ENCODE measurements at places on chromosomes 5 and 9.

- no peak for DNase-seq
Observed at GRCh38 chr5:132773601-132774355, 3.3 kb downstream of the SEPTIN8 start.

DNA sequence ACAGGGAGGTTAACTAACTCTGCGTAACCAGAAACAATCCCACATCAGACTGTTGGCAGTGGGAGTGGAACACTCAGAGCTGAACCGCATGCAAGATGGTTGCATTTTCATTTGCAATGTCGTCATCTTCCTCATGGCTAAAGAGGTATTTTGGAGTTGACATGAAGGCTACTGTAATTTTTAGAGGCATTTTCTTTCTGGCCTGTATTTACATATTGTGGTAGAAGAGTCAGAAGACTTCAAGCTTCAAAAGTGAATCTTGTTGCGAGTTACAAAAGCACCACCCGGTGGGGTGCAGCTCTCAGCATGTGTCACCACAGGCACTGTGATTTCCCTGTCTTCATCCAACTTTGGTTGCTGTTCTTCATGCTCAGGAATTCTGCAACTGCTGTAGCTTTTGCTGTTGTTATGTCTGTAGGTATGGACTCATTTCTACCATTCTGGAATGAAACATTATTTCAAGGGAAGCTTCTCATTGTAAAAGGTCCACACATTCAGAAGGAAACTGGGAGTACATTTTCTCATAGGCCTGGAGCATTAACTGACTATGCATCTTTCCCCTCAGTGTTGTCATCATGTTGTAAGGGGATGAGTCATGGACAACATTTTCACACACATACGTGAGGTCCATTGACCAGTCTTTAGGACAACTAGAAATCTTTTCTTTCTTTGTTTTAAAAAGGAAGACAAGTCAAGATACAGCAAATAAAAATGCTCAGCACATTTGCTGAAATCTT lies 35.4 kb upstream of the GDNF start:
- DNase-seq, result no peak

DNA sequence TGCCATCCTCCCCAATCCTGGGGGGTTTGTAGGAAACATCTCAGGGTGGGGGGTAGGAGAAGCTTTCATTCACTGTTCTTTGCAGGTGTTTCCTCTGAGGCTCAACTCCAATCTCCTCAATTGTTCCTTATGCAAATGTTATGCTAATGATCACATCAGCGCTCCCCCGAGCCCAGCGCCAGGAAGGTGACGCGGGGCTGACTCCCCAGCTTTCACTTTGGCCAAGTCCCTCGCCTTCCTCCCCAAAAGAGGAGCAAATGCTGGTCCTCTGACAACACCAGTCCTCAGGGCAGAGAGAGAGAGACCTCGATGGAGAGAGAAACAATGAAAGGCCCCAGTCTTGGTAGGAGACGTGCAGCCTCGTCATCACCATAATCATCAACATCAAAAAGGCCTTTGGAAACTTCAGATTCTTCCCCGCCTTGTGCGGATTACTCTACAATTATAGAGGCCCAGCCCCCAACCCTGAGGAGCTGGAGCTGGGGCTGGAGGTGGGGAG lies 39.1 kb downstream of the PCDH1 start:
- DNase-seq, result no peak

- no peak for DNase-seq
Observed at GRCh38 chr5:74623748-74624408, 16.6 kb downstream of the ENC1 start.

DNA sequence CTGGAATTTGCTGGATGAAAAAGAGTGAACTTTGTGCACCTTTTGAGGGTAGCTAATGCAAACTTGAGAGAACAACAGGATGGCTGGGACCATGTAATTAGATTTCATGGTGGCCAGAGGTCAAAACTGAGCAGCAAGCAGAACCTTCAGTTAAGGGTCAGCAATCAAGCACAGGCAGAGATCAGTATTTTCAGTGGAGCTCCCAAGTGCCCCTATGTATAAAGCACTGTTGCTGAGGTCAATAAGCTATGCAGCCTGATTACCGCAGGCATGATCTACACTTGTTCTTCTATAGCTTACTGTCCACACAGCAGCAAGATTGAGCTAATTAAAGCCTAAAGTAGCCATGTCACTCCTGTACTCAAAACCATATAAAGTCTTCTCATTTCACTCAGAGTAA lies 62.1 kb upstream of the TMC1 start:
- DNase-seq, result no peak

DNA sequence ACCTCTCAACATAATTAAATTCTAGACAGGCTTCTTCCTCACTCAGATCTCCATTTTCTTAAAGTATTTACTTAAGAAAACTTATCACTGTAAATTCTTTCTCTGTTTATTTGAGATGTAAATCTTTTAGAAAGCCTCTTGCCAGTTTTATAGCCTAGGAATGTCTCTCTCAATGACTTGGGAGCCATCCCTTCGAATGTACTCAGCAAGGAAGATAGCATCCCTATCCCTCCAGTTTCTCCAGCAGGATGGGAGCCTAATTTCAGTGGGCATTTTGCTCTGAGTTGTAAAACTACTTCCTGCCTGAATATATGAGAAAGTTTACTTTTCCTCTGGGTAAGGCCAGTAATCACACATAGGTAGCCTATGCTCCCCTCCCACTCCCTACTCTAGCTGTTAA lies 558.5 kb upstream of the ARRDC3 start:
- no peak for DNase-seq

GRCh38 chr5:39720136-39720535 lies 295.4 kb upstream of the DAB2 start:
- DNase-seq, result no peak

DNA sequence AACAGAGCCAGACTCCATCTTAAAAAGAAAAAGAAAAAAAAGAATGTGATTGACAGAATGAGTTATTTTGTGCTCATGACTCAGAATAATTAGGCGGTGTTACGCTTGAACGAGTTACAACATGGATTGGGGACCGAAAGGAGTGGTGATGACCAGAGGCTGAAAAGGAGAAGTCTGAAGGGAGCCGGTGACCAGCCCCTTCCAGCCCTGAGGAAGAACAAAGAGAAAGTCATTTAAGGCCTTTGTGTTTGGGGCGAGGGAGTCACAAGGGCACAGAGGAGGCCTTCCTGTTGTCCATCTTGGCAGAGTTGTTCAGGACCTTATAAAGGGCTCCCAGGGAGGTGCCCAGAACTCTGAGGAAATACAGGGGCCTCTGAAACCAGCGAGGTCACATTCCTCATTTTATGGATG lies 131.6 kb downstream of the GOLPH3 start:
- no peak for DNase-seq

DNA sequence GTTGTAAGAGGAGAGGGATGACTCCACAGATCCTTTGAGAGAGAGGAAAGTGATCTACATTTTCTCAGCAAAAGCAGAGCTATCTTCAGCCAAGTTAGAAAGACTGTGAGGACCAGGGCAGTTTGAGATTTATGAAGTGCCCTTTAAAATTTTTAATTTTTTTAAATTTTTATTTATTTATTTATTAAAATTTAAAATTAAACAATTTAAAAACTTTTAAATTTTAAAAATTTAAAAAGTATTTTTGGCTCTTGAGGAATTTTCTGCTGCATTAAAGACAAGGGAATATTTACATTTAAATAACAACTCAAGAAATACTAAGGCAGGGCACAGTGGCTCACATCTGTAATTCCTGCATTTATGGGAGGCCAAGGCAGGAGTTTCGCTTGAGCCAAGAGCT lies 30.4 kb upstream of the OCLN start:
- no peak for DNase-seq

DNA sequence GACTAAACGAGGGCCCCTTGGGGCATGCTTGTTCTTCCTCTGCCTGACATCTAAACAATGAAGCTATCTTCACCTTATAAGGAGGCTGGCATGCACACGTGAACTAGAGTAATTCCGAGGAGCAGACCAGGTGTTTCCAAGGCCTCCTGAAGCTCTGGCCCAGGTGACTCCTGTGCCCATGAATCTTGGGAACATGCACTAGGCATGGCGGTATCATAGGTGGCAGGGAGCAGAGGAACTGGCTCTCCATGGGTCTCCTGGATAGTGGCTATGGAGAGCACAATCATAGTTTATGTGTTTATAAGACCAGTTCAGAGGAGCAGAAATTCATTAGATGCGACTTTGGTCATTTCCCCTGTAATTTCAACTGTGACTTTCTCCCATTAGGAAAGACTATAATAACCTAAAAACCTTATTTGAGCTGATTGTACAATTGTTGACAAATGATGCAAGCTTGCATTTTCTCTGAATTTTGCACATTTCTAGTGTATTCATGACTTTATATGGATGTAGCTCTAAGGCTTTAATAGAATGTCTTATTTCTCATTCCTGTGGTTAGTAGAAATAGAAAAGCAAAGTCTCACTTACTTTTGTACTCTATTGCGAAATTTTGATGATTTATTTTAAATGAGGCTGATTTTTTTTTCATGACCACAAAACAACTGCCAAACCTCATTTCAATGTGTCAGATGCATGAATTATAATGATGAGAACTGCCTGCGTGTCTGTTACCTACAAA lies 135.3 kb upstream of the RPS23 start:
- no peak for DNase-seq

- no peak for DNase-seq
Observed at GRCh38 chr5:36642089-36642488, 35.7 kb downstream of the SLC1A3 start.

- no peak for DNase-seq
Observed at GRCh38 chr9:116549061-116549664, 137.9 kb upstream of the TRIM32 start.

DNA sequence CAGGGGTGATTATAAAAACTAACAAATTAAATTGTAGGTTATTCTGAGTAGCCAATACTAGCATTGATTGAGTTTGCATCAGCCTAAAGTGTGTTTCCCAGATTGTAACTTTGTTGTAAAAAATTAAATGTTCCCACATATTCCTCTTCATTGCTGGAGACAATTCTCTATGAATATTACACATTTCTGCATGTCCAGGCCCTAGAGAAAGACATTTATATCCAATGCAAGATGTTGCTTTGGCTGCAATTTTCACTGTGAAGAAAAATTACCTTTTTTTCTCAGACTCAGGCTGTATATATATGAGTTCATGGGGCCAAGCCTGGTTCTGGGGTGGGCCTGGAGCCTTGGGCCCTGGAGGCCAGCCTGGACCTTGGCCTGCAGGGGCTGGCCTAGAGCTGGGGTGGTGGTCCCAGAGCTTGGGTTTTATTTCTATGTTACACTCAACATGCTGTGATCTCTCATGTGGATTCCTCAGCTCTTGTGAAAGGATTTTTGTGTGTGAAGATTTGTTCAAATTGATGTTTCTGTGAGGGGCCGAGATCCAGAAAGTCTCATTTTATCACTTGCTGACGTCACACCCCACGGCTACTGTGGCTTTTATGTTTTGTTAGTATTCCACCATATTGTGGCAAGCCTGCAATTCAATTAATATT lies 232.5 kb downstream of the SPATA31A1 start:
- DNase-seq, result no peak

- DNase-seq, result no peak
Observed at GRCh38 chr5:135013947-135014570, 20.0 kb downstream of the PITX1 start.

DNA sequence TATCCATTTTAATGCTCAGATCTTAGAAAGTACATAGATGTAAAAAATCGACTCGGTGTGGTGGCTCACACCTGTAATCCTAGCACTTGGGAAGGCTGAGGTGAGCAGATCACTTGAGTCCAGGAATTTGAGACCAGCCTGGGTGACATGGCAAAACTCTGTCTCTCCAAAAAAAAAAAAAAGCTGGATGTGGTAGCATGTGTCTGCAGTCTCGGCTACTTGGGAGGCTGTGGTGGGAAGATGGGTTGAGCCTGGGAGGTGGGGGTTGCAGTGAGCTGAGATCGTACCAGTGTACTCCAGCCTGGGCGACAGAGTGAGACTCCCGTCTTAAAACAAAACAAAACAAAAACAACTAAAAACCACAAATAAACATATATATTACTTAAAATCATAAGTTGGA lies 61.4 kb downstream of the RASA1 start:
- no peak for DNase-seq

GRCh38 chr5:135141303-135142268 lies 107.6 kb upstream of the PITX1 start:
- DNase-seq, result no peak

DNA sequence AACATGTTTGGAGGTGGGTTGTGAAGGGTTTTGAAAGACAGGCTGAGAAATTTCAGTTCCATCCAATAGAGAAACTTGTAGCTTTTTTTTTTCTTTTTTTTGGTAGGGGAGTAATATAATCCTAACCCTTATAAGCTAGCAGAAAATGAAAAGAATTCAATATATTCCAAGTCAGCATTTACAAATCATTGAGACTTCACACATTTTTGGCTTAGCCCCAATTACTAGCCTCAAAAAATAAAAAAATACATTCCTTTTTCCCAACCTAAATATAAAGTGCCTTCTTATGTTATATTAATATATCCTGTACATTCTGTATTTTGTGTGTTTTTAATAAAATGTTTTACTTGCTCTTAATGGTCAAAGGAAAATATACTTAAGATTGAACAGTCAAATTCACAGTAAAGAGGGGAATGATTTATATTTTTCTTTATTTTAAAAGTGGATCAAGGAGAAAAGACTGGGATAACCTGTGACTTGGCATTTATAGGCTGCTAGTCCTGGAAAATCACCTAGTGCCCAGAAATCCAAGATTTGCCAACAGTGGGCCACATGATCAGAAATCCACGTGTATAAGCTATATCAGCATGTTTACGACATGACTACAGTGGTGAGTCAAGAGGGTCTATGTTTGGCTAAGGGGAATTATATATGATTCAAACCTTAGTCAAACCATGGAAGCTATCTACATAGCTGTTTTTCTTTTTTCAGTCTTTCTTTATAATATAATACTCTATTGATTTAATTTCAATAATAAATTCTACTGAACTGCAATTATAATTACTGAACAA lies 14.5 kb downstream of the HACD4 start:
- no peak for DNase-seq

DNA sequence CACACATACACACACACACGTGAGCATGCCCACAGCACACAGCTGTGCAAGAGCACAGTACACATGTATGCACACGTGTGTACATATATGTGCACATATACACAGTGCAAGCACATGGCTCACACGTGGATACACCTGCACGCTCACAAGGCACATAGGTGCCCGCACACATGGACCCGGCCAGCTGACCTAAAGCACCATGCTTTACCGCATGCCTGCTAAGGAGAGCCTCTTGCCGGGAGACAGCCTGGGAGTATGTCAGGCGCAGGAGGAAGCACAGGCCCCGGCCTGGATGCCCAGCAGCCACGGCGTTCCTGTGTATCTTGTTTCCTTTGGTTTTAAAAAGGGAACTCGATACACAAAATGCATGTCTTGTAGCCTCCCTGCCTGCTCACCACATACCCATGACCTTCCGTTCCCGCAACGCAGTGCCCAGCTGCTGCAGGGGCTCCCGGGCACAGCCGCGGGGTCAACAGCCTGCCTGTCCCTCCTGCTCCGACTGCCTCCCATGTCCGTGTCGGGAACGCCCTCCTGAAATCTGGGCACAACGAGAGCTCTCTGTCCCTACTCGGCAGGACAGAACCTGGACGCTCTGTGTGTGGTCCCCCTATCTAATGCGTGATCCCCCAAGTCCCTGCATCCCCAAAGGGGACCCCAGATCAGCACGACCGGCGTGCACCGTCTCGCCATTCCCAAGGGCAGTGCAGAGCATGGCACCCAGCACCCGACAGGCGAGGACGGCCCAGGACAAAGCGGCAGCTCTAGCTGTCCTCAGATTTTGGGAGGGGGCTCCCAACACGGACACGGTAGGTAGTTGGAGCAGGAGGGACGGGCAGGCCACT lies 3.6 kb downstream of the SLC12A7 start:
- no peak for DNase-seq

All from stimulated activated CD4-positive, alpha-beta T cell treated with anti-CD3 and anti-CD28 coated beads, Interleukin-4, amount 100 ng/mL, for 1 hour (primary cell).